ENCODE measurements at places on chromosomes 3 and 15.

GRCh38 chr15:58241872-58242271, 103.7 kb downstream of the AQP9 start:
- DNase-seq, result no peak

- no peak for DNase-seq
Observed at GRCh38 chr3:20240154-20240883, 54.3 kb upstream of the SGO1 start.

DNA sequence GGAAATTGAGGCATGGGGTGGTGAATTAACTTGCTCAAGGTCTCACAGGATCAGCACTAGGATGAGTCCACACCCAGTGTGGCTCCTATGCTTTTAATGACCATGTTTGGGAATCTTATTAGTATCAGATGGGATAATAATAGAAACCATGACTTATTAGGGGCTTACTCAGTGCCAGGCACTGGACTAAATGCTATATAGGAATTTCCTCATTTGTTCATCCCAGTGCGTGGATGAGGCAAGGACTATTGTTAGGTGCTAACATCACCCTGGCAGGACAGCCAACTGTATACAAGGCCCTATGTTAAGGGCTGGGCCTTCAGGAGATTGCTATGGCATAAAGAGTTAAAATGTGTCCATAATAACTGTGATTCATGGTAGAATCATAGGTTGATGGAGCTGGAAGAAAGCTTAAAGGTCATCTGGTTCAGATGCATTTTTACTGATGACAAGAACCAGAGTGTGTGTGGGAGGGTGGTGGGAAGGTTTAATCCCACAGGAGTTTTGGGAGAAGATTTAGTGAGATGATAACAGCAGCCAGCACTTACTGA, 4.7 kb upstream of the FEM1B start:
- DNase-seq, result no peak

- DNase-seq, result no peak
Observed at GRCh38 chr3:160112481-160112880, 112.7 kb upstream of the C3orf80 start.

DNA sequence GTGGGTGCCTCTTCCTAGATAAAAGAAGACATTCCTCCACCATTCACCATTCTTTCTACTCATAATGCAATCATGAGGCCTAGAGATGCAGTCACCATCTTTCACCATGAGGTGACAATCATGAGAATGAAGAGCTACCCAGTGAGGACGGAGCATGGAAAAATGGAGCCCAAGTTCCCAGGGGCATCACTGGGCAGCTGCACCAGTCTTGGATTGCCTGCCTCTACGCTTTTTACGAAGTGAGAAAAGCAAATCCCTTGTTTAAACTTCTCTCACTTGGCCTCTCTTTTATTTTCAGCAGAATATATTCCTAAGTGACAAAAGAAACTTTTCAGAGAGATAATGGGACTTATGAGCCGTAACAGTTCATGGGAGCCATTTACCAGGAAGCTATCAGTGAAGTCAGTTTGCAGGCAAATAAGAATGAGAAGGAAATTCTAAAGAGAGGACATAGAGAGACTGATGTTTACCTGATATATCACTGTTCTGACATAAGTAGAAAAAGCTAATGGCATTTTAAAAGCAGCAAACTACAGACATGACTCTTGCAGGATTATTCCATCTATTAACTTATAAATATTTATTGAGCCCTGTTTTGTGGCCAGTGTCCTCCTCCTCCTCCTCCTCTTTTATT, 90.0 kb upstream of the CPNE4 start:
- DNase-seq, result no peak

DNA sequence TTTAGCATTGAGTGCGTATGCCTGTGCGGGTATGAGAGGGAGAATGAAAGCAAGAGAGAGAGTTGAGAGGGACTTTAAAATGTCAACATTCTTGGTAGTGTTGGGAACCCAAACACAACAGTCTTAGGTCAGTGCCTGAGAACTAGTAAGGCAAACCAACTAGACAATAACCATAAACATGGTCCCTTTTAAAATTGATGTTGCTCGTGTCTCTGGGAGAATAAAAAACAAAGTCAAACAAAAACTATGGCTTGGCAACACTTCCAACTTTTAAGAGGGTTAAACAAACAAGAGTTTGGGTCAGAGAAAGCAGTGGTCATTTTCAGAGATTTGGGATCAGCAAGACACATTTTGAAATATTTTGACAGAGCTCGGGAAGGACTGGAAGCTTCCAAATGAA, 146.7 kb upstream of the THBS1 start:
- no peak for DNase-seq

DNA sequence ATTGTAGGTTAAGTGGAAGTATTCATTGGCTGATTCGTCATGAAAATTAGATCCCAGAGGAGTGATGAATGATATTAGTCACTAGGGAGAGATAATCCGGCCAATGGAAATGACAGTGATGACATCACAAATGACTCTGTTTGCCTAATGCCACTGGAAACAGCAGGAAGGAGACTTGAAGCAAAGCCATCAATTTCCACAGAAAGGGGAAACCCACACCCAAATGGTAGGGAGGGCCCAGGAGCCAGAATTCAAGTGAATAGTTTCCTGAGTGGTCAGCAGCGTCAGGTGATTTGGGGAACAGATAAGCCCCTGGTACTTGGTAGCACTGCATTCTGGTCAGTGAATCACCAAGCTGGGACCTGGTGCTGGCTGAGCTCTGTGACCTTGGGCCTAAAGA, 3.3 kb upstream of the ADAMTS9 start:
- DNase-seq, result no peak

GRCh38 chr15:33649217-33649933, 318.9 kb upstream of the CHRM5 start:
- DNase-seq, result no peak

- no peak for DNase-seq
Observed at GRCh38 chr15:101458908-101459578, 30.5 kb downstream of the PCSK6 start.

DNA sequence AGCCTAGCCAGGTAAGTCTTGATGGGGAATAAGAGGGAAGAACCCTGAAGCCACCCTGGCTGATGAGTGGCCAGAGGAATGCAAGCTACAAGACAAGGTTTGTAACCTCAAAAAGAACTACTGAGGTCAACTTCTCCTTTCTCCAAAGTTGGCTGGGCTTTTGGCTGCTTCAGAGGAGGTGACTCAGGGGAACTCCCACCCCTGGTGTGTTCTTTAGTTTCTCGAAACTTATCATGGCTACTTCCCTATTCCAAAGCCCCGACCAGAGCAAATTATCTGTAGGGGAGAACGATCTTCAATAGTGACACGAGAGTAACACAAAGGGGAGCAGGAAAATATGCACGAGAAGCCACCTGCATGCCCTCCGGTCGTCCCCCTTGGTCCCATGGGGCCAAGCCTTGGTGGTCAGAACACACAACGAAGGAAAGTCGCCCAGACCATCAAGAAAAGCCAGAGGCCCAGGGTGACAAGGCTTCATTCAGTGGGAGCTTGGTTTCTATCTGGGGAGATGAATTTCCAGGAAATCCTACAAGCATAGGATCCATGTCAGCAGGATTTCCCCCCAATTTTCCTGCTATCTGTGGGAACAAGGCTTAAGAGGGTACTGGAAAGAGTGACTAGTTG, 6.5 kb upstream of the BCL2A1 start:
- DNase-seq, result no peak

- no peak for DNase-seq
Observed at GRCh38 chr3:197550489-197550888, 5.3 kb downstream of the BDH1 start.

- DNase-seq, result no peak
Observed at GRCh38 chr15:84862214-84862975, 22.1 kb upstream of the SLC28A1 start.
